ENCODE measurements at places on chromosomes 3 and 15.

DNA sequence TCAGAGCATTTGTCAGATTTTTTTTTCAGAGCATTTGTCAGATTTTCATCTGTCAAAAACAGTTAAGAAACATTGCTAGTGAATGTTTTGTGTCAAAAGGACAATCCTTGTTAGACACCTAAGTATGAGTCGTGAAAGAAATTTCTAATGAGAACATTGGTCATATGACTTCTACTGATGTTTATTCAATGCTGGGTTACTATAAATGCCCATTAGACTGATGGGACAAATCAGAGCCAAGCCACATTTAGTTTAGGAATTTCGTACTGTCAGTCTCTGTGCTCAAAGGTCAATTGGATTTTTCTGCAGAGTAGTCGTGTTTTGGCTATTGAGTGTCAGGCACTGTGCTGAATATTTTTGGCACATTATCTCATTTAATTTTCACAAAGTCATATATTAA lies 31.6 kb downstream of the TSC22D2 start:
- DNase-seq, result no peak

DNA sequence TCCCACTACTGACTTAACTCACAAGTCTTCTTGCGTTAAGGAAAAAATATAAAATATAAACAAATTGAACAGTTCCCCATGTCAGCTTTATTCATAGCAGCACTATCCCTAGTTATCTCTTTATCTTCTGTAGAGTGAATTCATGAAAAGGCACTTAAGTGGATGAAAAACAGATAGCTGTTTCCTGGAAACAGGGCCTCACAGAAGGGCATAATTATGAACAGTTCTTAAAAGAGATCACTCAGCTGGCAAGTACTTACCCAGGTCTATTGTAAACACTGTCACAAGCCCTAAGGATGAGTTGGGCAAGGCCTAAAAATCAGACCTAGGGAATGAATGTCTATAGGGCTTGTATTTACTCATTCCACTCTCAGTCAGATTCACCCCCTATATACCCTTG lies 10.7 kb downstream of the MB21D2 start:
- DNase-seq, result no peak

- DNase-seq, result no peak
These were observed 16.1 kb downstream of the PAQR9 start for GRCh38 chr3:142947352-142947751.

- no peak for DNase-seq
These were observed 163.9 kb downstream of the THSD4 start for GRCh38 chr15:71278989-71279756.

GRCh38 chr3:146593776-146594175 lies 11.4 kb downstream of the PLSCR5 start:
- no peak for DNase-seq

- no peak for DNase-seq
These were observed 10.5 kb downstream of the ABI3BP start for GRCh38 chr3:100982710-100983109.

- no peak for DNase-seq
These were observed 18.3 kb downstream of the TGM4 start for GRCh38 chr3:44892689-44893088.

DNA sequence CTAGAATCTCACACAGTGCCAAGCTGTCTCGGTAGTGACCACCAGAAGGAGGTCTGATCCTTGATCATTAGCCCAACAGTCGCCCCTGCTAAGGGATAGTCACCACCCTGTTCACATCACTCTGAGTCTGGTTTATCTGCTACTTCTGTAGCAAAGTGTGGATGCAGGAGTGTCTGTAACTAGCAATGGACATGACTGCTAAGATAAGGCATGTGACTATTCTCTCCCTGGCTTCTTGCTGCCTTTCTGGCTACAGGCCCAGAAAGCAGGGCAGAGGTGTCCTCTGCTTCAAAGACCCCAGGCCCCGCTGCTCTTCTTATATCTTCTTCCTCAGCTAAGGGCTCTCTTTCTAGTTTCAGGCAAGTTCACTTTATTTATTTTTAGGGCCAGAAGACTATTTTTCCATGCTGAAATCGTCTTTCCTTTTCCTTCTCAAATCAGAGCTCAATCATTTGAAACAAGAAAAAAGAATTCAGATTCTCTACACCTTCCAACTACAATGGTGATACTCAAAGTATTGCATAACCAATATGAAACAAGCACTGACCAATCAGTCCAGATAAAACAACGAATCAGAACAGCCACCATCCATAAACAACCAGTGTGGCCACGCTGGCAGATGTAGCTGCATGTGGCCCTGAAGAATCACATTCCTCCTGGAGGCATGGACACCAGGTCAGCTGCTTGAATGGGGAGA lies 8.0 kb upstream of the KNG1 start:
- no peak for DNase-seq

GRCh38 chr15:44193651-44194322 lies 1.3 kb downstream of the FRMD5 start:
- DNase-seq, result no peak

DNA sequence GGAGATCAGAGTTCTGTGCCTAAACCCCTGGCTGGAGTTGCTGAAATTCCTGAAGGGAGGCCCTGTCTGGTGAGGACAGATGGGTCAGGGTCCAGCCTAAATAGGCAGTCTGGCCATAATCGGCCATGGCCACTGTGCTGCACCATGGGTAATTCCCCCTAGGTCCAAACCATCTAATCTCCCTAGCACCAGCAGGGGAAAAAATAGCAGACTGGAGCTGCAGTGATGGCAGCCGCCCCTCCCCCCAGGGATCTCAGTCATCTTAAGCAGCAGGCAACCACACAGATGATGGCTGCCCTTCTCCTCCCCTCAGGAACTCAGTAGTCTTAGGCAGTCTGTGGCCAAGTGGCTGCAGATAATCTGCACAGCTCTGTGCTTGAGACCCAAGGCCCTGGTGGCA lies 68.4 kb upstream of the CD96 start:
- DNase-seq, result no peak

DNA sequence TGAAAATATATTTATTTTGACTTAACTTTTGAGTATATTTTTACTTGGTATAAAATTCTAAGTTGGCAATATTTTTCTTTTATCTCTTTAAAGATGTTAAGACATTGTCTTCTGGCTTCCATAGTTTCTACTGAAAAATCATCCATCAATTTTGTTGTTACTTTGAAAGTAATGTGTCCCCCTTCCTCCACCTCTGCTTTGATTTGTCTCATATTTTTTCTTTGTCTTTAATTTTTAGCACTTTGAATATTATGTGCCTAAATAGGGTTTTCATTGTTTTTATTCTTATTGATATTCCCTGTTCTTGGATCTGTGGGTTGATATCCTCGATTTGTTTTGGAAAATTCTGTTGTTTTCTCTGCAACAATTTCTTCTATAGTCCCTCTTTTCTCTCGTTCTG lies 157.4 kb downstream of the CD47 start:
- DNase-seq, result no peak

DNA sequence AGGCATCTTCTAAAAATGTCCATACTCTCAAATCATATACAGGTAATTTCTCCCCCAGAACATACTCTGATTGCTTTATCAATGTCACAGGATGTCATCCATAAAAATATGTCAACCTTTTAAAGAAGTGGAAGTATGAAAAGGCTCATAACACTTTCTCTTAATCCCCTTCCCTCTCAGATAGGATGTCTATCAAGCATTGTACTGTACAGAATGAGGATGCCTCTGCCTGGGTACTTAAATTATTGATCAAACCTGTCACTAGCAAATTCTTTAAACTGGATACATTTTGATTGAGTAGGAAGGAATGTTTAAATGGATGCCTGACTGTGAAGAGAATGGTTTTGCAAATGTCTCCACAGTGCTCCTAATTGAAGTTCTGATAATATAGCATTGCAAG lies 168.7 kb downstream of the EPHA3 start:
- DNase-seq, result no peak

DNA sequence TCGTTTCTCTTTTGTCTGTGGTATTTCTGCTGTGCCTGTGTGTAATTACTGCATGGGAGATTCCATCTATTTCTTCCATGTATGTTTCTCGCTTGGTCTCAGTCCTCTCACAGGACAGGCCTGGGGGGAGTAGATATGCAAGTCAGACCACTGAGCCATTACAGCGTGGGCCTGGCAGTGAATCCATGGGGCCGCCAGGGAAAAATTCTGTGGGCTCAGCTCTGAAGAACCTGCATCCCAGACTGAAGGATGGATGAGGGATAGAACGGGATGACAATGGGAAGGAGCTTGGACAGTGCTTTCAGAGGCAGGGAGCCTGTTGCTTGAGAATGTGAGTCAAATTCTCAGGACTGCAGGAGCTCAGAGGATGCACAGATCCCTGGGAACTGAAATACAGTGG lies 24.8 kb downstream of the GRAMD2A start:
- no peak for DNase-seq

- no peak for DNase-seq
These were observed 1087.1 kb upstream of the ALCAM start for GRCh38 chr3:104279617-104280016.

DNA sequence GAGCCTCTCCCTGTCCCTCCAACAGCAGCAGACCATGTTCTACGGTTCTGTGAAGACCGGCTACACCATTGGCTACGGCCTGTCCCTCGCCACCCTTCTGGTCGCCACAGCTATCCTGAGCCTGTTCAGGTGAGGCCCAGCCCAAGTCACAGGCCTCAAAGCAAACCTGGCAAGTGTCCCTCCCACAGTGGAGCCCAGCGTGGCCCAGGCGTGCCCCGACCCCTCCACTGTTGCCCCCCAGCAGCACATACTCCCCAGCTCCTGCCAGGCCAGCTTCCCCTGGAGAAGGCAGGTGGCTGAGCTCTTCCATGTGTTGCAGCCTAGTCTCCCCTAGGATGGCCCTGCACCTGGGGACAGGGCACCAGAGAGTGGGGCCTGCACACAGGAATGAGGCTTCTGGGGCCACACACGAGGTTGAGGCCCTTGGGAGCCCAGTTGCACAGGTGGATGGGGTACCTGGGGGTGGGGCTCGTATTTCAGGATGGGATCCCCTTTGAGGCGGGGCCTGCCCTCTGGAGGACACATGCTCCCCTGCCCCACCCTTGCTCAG lies 25.0 kb downstream of the VIPR1 start:
- no peak for DNase-seq

GRCh38 chr15:68208636-68209240 lies 3.6 kb upstream of the CALML4 start:
- DNase-seq, result no peak

DNA sequence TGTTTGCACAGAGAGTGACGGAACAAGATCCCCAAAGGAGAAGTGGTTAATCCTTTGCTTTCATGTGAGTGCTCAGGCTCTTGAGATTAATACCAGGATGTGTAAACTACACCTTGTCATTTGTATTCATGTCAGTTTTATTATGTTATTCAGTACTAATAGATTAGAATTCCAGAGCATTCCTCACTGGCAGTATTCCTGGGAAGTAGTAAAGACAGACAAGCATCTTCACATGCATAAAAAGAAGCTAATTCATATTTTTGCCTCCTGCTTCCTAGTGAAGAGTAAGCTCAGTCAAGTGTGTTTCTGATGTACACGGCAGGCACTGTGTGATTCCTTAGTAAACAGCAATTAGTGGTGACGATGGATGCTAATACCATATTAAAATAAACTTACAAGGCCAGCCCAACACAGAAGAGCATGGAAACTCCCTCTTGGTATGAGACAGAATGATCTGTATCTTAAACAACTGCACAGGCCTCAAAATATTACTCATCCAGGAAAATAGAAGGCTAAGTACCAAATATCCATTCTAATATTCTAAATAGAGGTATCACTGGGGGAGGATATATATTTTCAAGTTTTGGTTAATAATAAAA lies 336.8 kb upstream of the MCTP2 start:
- DNase-seq, result no peak

GRCh38 chr3:4406746-4407568 lies 60.1 kb downstream of the SUMF1 start:
- DNase-seq, result no peak

DNA sequence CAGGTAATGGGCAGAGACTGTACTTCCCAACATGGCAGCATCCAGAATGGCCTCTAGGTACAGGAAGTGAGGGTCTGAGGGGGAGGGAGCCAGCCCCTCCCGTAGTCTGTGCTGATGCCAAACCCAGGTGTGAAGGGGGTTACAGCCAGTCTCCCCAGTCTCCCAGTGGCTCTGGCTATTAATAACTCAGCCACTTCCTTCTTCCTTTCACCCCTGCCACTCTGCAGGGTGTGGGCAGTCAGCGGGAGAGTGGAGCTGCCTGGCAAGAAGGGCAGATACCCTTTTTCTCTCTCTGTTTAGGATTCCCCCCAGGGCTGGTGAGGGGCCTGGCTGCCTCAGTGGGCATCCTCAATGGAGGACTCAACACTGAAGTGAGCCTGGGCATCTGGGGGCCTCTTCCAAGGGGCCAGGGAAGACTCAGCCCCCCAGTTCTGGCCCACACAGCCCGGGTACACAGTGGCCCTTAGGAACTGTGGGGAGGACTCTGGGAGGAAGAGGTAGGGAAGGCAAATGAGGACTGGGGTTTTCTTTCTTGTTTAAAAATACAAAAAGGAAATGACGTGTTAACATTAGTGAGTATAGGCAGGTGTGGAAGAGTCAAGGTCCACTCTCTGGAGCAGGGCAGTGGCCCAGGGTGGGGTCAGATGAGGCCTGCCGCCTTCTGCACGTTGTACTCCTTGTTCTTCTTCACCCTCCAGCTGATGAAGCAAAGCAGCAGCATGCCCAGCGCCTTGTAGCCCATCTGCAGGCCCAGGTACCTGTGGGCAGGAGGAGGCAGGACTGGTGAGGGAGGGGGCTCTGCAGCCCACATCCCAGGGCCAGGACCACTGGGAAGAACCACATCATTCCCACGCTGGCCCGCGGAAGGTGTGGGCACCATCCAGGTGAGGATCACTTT lies 38.6 kb upstream of the RAB6B start:
- no peak for DNase-seq

GRCh38 chr15:88727439-88727838 lies 75.8 kb upstream of the ACAN start:
- DNase-seq, result no peak

- no peak for DNase-seq
These were observed 143.9 kb downstream of the OR4M2 start for GRCh38 chr15:22224241-22224671.

DNA sequence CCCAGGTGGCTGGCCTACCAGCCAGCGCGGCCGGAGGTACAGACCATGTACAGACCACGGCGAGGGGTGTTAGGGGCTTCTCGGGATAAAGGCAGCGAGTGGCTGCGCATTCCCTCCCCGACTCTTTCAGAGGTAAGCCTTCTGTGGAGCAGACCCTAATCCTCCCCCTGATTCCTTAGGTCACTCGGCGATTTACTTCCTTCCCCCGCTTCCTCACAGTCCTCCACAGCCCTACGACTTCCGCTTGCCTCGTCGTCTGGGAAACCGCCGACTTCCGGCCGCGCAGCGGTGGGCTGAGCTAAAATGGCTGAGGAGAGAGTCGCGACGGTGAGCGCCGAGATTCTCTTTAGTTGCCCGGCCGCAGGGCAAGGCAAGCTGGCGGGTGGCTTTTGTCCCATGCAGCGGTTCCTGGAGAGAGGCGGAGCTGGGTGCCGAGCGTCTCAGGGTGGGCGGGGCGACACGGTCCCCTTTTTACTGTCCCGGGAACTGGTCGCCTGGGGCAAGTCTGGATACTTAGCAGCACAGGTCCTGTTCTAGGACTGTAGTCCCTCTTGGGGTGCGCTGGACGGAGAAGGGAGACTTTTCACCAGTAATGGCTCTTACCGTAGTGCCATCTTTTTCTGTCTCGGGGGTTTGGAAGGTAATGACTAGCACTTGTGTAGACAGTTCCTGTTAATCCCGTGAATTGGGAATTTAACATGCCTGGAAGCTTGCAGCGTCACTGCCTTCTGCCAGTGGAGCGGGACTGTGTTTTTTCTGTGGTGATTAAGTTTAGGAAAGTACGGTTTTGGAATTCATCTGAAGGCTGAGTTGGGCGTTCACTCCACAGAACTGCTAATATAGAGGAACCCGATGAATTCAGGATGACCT lies at the start of the genes BBS4 and HIGD2B:
BBS4 (plus strand) TSS at position 283 of the 870 bp plus-strand sequence; CDS start at position 304, 21 bp downstream.
HIGD2B (minus strand) TSS at position 258 of the 870 bp plus-strand sequence. CDS start 9,808 bp downstream, outside the sequence.
- DNase-seq, result peak; percentile 71

- DNase-seq, result no peak
These were observed 899.0 kb upstream of the NR2F2 start for GRCh38 chr15:95431518-95431917.

All from stimulated activated CD4-positive, alpha-beta T cell treated with anti-CD3 and anti-CD28 coated beads, Interleukin-15, amount 100 ng/mL, for 1 hour (primary cell).